EL (cell line): ENCODE measurements at places on chromosomes 4 and X.
A peak's percentile ranks its signal among the peaks of the same experiment; 100 is the strongest.

GRCh38 chr4:6891436-6892170 lies 18.0 kb upstream of the TBC1D14 start:
- DNase-seq, result no peak

DNA sequence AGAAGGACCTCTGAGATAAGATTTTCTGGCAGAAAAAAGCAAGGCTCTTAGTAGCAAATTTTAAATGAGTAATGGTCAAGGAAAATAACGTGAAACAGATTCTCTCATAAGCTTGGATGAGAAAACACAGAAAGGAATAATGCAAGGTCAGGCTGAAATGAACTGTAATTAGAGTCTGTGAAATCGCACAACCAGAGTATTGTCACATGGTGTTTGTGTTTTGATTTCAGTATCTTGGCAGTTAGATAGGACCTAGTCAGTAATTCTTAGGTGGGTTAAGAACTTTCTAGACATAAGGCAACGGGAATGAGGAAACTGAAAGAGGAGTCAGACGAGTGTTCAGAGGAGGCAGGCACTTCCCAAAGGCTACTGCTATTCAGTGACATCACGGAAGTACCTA lies 34.6 kb downstream of the LIMCH1 start:
- DNase-seq, result peak; percentile 31

- peak; percentile 5 for DNase-seq
Observed at GRCh38 chr4:71050809-71051208, 57.4 kb downstream of the DCK start.

DNA sequence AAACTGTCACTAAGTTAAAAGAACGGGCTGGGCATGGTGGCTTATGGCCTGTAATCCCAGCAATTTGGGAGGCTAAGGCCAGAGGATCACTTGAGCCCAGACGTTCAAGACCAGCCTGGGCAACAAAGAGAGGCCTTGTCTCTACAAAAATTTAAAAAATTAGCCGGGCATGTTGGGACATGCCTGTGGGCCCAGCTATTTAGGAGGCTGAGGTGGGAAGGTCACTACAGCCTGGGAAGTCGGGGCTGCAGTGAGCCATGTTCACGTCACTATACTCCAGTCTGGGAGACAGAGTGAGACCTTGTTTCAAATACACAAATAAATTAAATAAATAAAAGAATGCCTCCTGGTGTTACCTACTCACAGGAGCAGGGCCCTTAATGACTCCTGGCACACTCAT lies 69.5 kb downstream of the APBB2 start:
- no peak for DNase-seq

DNA sequence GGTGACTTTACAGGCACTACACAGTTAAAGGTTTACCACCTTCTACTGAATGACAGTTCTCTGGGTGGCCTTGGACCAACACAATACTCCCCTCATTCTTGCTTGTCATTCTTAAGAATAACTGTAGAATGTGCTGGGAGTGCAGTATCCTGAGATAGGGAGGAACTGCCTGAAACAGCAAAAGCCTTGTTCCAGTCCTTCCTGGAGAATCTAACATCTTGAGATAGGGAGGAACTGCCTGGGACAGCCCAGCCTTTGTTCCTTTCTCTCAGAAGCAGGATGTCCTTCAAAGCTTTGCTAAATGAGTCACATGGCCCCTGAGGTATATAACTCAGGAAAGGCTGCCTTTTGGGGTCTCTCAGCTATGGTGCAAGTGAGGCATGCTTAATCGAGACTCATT lies 145.7 kb upstream of the MBNL3 start:
- no peak for DNase-seq

DNA sequence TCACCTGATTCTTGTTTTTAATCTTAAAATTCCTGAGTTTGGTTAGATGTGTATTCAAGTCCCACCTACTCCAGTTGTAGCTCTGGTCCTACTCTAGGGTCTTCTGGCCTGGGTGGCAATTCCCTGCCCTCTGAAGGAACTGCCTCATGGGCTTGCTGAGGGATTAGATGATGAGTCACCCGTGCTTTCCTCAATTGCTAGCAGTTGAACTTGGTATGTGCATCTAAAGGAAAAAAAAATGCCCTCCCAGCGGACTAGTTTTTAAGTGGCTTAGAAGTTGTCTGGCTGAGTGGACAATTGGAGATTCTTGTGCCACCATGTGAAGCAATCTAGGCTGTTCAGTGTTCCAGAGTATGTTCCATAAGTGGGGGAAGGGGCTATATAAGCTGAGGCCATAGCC lies 127.0 kb downstream of the CCNG2 start:
- peak; percentile 11 for DNase-seq

DNA sequence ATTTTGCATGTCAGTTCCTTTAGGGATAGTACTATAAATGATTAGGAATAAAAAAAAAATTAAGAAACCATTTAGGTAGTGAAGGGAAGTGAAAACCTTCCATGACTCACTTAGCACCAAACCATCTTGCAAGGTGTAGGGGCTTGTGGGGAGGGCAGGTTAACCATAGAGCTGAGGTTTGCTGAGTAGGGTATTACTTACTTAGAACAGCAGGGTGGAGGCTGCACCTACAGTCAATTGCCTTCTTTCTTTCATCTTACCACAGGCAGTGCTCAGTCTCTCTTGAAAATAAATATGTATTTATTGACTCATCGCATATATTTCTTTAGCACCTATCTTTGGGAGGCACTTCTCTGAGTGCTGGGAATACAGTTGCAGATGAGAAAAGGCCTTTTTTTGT lies 104.9 kb upstream of the GIMD1 start:
- no peak for DNase-seq

DNA sequence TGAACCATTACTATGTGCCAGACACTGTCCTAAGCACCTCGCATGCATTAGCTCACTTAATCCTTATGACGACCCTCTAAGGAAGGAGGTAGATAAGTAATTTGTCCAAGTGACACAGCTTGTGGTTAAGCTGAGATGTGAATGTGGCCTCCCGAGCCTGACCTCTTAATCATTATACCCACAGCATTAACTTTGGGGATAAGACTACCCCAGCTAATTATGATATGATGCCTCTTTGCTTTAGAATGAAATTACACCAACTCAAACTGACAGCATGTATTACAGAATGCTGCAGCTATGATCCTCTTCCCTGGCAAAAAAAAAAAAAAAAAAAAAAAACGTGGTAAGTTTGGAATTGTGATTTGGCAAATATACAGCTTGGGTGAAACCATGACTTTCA lies 53.5 kb downstream of the APBB2 start:
- peak; percentile 68 for DNase-seq

DNA sequence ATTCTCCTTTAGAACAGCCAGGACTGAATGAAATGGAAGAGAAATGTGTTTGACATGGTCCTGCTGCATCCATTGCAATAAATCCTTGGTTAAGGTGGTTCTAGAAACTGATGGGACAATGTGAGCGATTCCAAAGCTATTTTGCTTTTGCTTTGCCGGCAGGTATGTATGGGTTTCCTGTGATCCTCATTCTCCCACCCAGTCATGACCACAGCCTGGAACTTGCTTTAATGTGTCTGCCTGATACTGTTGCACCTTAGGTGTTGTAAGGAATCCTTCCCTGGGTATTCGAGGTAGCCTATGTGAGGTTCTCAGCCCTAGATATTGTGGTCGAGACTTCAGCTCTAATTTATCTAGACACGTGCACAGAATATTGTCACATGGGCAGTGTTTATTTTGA lies 86.1 kb downstream of the ZNF518B start:
- no peak for DNase-seq

DNA sequence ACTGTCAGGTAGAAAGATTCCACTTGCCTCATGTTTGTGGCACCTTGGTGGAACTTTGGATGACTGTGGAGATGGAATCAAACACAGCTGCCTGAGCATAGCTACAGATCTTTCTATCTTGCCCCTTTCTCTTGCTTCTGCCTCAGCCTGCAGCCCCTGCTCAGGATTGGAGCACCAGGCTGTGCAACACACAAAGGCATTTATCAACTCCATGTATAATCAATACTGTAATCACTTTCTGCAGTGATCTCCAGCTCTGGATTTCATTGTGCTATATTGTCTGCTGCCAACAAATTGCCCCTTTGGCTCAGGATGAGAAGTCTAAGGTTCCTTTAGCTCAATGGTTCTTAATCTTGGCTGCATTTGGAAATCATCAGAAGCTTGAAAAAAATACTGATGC lies 86.3 kb upstream of the PRPS1 start:
- no peak for DNase-seq

GRCh38 chrX:13120017-13120416 lies 75.6 kb upstream of the FAM9C start:
- DNase-seq, result no peak
